ENCODE measurements at places on chromosomes 12 and 14.
A peak's percentile ranks its signal among the peaks of the same experiment; 100 is the strongest.

- no peak for DNase-seq
These were observed 40.5 kb downstream of the PSMA6 start for GRCh38 chr14:35332517-35333263.

DNA sequence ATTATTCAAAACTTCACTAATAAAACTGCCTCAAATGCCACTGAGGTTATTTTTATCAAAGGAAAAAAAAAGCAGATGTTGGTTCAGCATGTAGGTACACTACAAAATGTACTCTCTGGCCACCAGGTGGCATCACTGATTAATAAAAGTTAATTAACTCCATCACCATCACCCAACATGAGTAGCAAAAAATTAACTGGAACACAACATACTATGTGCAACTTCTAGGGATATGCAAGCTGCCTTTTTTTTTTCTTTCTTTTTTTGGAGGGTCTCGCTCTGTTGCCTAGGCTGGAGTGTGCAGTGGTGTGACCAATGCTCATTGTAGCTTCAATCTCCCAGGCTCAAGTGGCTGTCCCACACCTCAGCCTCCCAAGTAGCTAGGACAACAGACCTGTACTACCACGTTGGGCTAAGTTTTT lies 43.8 kb upstream of the NR2C1 start:
- DNase-seq, result peak; percentile 62

GRCh38 chr12:100279607-100280244 lies 12.7 kb downstream of the SCYL2 start:
- no peak for DNase-seq

DNA sequence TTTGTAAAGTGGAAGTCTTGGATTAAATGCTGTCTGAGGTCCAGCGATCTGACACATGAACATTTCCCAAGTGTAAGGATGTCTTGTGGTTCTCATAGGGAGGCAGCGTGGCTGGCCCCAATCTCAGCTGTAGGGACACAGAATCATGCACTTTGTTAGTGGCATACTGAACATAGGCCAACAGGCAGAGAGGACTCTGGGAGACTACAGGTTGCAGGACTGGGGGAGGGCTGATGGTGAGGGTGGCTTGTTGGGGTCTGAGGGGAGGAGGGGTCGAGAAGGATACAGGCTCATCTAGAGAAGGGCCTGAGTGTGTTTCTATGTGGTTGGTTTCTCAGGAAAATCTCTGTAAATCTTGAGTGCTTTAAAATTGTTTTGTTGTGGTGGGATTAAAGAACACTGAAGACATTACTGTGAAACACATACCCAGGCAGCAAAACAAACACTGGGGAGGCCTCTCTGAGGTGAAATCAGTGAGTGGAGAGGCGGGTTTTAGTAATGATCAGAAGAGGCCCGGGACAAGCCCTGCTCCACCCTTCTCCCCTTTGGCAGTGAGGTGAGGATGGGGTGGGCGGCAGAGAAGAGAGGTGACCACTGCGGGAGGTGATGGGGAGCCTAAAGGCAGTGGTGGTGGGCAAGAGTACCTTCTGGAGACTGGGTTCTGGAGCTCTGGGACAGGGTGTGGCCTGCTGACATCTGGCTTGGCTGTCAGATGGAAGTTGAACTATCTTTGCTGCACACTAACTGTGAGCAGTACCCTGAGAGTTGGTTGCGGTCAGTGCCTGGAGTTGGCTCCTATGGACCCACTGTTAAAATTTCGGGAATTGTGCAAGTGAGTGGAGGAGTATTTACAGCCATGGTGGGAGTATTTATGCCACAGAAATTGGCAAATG lies 3.3 kb downstream of the NYNRIN start:
- DNase-seq, result no peak

- no peak for DNase-seq
These were observed 170.8 kb downstream of the ESR2 start for GRCh38 chr14:64123241-64123822.

- DNase-seq, result no peak
These were observed 193.7 kb upstream of the RTL1 start for GRCh38 chr14:101097109-101097793.

- no peak for DNase-seq
These were observed 500.8 kb upstream of the GARIN6 start for GRCh38 chr12:99146730-99147129.

DNA sequence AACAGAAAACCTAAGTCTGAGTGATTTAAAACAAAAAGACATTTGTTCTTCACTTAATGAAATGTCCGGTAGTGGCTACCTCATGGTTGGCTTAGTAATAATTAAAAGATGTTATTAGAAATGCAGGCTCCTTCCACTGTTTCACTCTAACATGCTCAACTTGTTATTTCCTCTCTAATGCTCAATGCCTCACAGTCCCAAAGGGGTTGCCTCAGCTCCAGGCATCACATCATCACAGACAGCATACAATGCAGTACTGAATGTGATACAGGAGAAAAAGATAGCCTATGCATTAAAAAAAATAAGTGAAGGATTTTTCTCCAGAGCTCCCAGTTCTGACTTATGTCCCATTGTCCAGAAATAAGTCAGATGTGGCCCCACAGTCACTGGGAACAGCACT lies 1077.0 kb upstream of the TMEM132C start:
- no peak for DNase-seq

DNA sequence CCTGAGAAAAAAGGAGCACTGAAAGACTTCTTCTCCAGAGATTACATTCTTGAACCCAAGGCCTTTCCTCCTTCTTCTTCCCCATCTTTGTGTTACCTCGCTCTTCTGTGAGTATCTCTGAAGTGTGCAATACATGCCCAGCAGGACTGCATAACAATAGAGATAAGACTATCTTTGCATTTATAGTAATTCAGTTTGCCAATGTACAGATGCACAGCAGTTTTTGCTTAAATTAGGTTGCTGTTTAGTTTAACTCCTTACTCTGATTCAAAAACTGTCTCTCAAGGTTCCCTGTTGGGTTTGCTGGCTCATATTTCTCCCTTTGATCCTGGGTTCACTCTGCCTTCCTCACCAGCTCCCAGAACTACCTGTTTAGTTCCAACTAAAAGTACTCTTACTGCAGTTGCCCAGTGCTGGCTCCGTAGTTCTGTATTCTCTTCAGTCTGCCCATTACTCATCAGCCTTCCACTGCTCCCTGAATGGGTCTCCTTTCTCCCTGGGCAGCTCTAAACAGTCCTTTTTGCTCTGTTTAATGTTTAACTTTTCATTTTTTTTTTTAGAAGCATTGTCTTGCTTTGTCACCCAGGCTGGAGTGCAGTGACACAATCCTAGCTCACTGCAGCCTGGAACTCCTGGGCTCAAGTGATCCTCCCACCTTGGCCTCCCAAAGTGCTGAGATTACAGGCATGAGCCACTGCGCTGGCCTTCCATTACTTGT lies 180.6 kb upstream of the CAND1 start:
- no peak for DNase-seq

- DNase-seq, result no peak
These were observed 296.5 kb upstream of the TMEM132C start for GRCh38 chr12:127970491-127970890.

Data from HS-5 (cell line).